ENCODE measurements at places on chromosomes 7 and 10.

DNA sequence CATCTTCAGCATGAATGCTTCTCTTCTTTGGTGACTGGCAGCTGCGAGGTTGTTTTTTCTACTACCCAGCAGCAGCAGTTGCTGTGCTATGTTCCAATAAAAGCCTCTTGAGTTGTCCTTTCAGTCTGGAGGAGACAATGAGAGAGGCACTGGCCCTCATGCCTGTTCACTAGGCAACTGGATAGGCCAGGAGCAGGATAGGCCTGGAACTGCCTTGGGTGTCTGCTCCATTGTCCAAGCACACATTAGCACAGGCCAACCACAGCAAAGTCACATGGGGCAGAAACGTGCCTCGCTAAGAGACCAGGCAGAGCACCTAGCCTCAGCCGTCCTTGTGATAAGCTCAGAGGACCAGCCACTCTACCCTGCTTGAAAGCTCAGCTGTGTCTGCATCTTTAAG, 76.9 kb upstream of the PDCD4 start:
- no peak for DNase-seq

- no peak for DNase-seq
Measured at GRCh38 chr10:93515071-93516005, 18.9 kb downstream of the CEP55 start.

- DNase-seq, result no peak
Measured at GRCh38 chr10:87691506-87692070, 31.9 kb downstream of the PAPSS2 start.

DNA sequence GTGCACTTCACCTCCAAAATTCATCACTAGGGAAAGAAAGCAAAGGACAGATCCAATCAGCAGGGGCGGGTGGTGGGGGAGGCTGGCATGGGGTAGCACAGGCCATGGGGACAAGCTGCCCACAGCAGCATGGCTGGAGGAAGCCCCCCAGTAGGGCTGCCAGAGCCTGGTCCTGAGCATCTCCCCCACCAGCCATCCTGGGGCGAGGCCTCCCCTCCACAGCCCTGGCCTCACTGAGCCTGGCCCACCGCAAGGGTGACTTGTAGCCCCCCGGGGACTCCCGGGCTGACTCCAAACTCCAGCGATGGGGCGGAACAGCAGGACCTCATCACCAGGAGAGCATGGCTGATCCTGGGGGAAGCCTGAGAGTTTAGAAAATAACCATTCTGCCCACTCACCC, 92.4 kb upstream of the TCERG1L start:
- DNase-seq, result no peak

- DNase-seq, result no peak
Measured at GRCh38 chr7:23403970-23404369, 66.3 kb downstream of the IGF2BP3 start.

DNA sequence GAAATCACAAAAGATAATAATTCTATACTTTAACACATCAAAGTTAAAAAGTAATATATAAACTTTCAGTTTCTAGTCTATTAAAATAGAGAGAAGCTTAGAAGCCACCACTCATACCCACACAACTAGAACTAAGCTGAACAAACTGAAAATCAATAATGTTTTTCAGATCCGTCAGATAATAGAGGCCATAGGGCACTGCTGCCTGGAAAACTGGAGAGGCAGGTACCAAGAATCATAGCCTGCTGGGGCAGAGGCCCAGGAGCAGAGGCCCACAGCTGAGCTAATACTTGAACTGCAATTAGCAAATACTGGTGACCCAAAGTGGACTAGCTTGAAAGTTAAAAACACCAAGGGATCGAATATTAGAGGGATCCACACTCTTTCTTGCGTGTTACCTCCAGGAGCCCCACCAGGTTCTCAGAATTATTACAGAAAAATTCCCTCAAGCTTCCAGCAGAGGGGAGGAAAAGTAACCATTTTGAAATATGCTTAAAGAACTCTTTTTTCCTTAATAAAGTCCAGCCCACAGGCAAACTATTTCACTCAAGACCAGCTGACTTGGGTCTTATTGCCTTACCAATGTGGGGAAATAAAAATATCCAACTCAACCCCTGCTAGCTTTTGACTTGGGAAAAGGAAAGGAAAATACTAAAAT, 774.1 kb upstream of the IGFBP3 start:
- DNase-seq, result no peak

GRCh38 chr7:44434201-44434600, 56.3 kb downstream of the NUDCD3 start:
- DNase-seq, result no peak

DNA sequence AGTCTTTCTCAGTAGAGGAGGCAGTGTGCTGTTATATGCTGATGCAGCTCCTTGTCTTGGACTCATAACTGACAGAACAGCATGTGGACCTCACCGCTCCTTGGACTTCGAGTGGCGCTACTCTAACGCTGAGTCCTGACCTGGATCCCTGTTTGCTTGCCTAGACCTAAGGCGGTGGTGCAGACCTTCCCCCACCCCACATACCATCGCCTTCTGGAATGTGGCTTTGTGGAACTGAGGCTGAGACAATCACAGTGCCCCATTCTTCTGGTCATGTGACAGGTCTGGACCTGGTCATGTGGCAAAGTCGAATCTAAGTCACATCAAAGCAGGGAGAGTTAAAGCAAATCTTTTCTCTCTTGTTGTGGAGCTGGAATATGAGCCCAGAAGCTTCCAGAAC, 190.7 kb upstream of the MKI67 start:
- no peak for DNase-seq

- no peak for DNase-seq
Measured at GRCh38 chr10:26199841-26200240, 16.7 kb upstream of the GAD2 start.

DNA sequence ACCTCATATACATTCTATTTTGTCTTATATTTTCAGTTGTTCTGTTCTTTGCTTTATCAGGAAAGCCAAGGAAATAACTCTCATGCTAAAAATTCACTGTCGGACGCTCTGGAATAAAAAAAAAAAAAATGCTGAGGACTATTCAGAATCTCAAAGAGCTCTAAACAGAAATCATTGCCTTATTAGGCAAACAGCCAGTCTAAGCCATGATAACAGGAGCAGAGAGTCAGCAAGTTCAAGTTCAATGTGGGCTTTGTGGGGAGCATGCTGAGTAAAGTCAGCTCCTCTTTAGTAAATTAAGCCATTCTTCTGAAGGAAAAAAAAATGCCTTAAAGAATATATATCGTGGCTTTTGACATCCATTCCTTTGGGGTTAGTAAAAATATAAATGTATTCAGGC, 13.6 kb upstream of the FAM13C start:
- no peak for DNase-seq

DNA sequence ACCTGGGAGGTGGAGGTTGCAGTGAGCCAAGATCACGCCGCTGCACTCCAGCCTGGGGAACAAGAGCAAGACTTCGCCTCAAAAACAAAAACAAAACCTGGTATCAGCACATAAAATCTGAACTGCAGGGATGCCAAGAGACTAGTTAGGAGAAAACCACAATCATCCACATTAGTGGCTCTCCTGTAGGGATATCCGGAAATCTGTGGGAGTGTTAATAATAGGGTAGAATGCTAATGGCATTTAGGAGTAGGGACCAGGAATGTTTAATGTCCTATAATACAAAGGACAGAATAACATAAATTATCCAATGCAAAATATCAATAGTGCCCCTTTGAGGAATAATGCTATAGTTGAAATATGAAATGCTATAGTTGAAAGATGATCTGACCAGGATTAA, 24.3 kb downstream of the KIF5B start:
- no peak for DNase-seq

DNA sequence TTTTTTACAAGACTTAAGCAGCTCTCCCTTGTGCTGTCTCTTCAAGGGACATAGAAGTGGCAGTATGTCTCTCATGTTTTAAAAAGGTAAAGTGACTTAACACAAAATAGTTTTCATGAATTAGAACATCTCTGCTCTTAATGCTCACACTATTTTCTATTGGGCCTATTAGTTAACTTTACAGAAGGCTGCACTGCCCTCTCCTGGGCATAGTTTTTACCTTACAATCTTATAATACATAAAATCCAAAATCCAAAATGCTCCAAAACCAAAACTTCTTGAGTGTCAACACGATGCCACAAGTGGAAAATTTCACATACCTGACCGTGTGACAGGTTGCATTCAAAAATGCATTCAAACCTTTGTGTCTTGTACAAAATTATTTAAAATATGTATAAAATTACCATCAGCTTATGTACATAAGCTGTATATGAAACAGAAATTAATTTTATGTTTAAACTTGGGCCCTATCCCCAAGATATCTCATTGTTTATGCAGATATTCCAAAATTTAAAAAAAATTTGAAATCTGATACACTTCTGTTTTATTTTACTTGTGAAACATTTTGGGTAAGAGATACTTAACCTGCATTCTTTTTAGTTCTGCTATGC, 25.8 kb downstream of the TES start:
- no peak for DNase-seq

GRCh38 chr7:158314394-158314793, 273.2 kb downstream of the PTPRN2 start:
- no peak for DNase-seq

DNA sequence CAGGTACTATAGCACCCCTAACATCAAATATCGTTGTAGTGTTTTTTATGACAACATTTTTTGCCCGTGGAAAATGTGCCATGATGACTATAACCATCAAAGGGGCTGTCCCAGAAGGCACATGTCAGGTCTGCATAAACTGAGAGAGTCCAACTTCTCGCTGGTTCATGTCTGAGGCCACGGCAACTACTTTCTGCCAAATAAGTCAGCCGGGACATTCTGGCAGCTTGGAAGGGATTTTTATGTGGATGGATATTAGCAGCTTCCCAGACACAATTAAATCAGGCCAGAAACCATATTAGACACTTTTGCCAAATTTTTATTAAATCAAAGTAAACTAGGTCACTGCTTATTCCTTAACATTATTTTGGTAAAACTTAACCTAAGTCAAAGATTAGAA, 477.4 kb upstream of the FZD8 start:
- DNase-seq, result no peak

DNA sequence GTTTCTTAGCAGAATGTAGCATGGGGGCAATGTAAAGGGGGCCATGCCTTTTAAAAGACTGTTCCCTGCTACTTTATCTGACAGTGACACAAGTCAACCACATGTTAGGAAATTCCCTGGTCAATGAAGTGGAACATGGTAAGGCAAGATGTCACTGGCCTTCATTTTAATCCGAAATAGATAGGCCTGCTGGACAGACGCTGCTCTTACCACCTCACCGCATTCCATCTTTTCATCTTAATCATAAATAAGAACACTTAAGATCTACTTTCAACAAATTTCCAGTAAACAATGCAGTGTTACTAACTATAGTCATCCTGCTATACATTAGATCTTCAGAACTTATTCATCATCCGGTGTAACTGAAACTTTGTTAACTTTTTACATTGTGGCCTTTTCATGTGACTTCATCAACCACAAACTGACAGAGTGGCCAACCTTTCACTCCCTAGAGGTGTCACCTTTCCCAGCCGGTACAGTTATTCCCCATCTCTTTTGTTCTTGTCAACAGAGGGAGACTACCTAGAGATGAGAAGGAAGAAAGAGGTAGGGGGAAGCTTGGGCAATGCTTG, 15.6 kb downstream of the ASB4 start:
- no peak for DNase-seq

DNA sequence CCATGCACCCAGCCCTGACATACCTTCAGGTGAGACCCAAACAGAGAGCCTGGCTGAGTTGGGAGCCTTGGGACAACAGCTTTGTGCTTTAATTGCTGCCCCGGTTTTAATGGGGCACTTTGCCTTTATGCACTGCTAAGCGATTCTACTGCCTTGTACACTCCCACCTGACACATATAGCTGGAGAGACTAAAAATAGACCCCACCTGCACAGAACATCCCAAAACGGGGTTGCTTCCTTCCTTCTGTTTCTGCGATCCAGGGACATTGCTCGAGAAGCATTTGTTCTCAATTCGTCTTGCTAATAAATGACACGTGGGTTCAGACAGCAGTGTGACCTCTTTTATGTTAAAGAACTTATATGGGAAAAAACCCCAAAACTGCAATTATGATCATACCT, 258.8 kb upstream of the MYO3A start:
- no peak for DNase-seq

DNA sequence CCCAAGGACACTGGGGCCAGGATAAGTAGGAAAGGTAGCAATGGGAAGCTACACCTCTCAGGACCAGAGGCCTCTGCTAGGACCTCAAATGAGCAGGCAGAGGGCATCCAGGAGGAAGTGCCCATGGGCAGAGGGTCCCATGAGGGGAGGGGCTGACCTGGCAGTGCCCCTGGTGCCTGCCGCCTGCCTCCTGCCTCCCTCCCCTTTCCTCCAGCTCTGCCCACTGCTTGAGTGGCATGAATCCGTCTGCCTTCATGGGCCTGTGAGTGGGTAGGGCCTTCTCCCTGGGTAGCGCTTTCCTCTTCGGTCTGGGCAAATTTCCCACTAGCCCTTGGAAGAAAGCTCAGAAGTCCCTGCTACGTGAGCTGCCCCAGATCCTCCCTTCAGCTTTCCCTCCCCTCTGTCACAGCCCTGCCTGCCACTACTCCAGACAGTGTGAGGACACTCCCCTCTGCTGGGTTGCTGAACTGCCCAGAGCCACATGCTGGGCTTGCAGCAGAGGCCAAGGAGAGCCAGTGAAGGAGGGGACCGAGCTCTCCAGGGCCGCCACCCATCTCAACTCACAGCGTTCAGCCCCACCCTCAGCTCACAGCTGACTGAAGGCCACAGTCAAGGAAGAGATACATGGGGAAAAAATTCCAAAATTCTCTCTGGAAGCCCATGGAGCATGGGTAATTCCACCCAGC, 141.4 kb downstream of the ARHGAP22 start:
- DNase-seq, result no peak

DNA sequence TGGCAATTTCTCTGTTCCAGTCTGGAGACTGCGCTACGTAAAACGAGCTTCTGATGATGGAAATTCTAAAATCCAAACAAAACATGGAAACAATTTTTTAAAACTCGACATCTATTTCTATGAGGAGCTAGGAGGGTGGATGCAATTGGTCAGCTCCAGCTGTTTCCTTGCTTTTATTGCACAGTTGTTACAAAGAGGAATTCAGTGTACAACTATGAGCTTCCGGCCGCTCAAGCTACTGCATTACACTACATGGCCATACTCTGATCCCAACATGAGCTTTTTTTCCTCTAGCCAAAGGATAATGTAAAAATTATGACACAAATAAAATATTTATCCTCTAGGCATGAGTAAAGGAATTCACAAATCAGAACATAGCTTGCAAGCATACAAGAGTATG, 403.1 kb upstream of the C7orf33 start:
- no peak for DNase-seq

DNA sequence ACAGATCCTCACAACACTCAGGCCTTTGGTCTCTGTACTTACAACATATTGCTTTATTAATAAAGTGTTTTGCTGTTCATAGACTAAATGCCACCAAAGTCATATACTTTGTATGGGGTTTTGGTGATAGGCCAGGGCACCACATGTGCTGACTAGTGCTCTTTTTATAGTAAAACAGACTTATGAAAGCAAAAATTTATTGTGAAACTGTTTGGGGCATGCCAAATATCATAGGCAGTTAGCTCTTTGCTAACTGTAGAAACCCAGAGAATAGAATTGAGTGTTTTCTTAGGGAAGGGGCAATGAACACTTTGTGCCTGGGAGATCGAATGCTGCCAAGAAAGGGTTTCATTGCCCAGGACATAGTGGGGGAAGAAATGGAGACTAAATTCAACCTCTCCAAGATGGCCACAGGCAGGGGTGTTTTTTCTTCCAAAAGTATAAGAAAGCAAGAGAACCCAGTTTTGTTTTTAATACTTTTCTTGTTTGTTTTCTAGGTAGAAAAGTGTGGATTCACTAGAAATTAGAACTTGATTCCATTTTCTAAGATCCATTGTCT, 142.7 kb downstream of the TRIL start:
- no peak for DNase-seq

GRCh38 chr10:70849582-70850016, 33.9 kb downstream of the SGPL1 start:
- DNase-seq, result no peak

GRCh38 chr10:4698075-4698474, 127.9 kb upstream of the AKR1E2 start:
- no peak for DNase-seq

All from HEK293T (cell line).